ENCODE measurements at places on chromosomes 11 and 22. TPM values are rescaled to one million over a fixed set of nuclear protein-coding genes. Genes with fewer than 3 reads are reported as not detected.
A peak's percentile ranks its signal among the peaks of the same experiment; 100 is the strongest.

DNA sequence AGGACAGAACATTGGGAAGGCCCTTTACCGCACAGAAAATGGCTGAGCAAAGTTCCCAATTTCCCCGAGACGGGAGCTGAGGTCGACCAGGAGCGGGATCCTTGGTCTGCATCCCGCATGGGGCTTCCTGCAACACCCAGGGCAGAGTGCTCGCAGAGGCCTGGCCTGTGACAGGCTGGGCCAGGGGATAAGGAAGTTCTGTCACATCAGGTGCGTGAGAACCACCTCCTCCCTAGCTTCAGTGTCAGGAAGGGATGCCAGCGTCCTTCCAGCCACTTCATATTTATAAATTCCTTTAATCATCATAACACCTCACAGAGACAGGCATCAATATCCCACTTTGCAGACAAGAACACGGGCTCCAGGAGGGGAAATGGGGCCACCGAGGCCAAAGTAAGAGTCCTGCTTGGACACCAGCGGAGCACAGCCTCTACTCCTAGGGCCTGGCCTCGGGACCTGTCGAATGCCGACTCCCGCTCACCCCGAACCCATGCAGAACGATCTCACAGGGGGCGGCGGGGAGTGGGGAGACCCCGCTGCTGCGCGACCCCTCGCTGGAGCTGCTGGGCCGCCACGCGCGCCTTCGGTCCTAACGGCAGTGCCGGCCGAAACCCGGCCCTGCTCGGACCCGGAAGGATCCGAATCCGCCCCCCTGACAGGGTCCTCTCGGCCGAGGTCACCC is 532 bp downstream of the BET1L start:
- no peak for DNase-seq

DNA sequence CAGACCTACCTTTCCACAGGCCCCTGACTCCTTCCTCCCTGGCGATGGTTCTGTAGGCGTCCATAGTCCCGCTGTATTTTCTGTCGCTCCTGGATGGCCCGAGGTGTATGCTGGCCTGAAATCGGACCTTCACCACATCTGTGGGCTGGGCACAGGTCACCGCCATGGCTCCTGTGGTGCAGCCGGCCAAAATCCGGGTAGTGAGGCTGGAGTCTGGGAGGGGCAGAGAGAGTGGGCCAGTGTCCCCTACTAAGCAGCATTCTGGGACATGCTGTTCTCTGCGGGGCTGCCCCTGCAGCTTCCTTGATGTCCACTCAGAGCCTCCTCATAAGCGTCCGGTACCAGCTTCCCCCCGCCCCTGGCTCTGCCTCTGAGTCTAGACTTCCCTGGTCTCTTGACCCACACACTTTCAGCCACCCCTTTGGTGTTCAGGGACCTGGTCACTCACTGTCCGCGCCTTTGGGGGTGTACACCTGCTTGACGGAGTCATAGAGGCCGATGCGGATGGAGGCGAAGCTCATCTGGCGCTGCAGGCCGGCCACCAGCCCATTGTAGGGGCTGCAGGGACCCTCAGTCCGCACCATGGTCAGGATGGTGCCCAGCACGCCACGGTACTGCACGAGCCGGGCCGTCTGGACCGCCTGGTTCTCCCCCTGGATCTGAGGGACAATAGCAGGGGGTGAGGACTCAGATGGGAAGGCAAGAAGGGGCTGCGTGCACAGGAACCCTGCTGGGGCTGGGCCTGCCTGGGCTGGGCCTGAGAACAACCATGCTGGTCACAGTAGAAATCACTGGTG is 3.0 kb downstream of the UCP3 start:
- no peak for DNase-seq

DNA sequence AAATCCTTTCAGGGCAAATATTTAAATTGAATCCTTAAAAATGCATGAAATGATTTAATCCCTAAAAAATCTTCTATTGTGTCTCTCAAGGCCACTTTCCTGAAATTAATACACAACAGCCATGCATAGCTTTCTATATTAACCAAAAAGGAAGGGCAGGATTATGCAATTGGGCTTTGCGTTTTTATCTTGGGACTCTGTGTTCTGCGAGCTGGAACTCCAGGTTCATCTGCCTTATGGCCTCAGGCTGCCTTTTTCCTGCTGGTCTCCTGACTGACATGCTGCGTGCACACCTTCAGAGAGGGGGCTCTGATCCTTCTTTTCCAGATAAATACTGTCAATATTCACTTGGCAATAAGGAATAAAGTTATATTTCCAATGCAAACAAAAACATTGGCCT is 141.7 kb upstream of the GRIA4 start:
- DNase-seq, result no peak

Gene PTPRCAP
- 109 TPM for total RNA-seq

Gene OR5D16
- total RNA-seq, result not detected

Gene VSIG10L2
- not detected for total RNA-seq

Gene OR52I2
- total RNA-seq, result not detected

GRCh38 chr11:92964471-92964870 is 5.0 kb upstream of the MTNR1B start:
- DNase-seq, result no peak

Gene FGF4
- total RNA-seq, result not detected

DNA sequence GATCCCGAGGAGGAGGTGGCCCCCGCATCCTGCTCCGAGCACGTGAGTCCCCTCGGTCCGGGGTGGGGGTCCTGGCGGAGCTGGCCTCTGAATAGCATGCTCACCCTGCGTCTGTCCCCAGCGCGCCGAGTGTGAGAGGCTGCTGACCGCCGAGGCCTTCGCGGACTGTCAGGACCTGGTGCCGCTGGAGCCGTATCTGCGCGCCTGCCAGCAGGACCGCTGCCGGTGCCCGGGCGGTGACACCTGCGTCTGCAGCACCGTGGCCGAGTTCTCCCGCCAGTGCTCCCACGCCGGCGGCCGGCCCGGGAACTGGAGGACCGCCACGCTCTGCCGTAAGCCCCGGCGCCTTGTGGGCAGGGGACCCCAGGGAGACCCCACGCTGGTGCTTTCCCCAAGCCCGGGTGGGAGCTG is 3.5 kb downstream of the MUC2 start:
- no peak for DNase-seq

- DNase-seq, result no peak
These were observed 97.7 kb upstream of the APOA1 start for GRCh38 chr11:116935089-116935488.

DNA sequence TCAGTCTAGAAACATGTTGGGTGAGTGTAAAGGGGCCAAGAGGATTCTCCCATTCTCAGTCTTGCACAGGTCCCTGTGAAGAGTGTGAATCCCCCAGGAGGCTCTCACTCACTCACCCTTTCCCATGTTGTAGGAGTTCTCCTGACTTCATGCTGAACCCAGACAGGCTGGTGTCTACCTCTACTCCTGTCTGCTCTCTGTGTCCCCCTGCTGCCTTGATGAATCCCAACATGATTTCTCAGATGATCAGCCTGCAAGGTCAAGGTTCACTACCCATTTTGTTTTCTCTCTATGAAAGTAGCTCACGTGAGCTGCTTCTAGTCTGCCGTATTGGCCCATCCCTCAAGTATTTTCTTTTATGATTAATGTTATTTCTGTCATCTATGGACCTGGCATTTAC is 500.6 kb downstream of the ETS1 start:
- no peak for DNase-seq

GRCh38 chr11:1054143-1055108 is 17.9 kb upstream of the MUC6 start:
- DNase-seq, result no peak

Gene GPR83
- total RNA-seq, result 0.15 TPM

GRCh38 chr22:47460861-47461260 is 698.4 kb downstream of the TBC1D22A start:
- no peak for DNase-seq

DNA sequence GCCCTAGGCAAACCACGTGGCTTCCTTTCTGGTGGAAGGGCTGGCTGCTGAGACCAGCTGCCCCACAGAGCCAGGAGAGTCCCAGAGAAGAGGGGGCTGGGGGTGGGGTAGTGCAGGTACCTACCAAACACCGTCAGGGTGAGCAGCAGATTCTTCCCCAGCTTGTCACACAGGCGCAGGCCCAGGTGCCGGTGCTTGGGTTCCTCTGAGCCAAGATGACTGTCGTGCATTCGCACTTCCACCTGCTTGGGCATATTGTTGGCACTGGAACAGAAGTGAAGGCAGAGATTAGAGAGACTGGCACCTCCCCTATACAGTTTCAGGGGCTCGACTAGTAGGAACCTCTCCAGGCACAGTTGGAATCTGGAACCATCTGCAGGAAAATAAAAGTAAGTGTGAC is 102.1 kb downstream of the SLC1A2 start:
- DNase-seq, result no peak

DNA sequence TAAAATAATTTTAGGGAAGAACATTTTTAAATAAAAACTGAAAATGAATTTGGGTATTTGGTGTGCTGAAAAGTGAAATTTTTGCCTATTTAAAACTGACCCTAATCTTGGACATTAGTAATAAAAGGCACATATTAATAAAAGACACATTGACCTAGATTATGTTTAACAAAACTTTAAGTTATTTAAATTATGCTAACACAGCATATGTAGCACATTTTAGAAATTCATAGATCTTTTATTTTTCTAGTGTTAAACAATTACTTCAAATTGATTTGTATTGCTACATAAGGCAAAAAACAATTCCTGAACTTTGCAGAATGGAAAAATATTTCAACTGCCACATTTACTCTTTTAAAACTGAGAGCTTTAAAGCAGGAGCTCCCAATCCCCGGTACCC is 10.6 kb downstream of the C11orf58 start:
- DNase-seq, result no peak

Gene SOX6
- not detected for total RNA-seq

Gene AKIP1
- 36.9 TPM for total RNA-seq

- peak; percentile 34 for DNase-seq
These were observed 24.3 kb upstream of the ADA2 start for GRCh38 chr22:17243524-17243923.

Gene TRIM49
- total RNA-seq, result not detected

GRCh38 chr11:34537636-34538035 is 24.0 kb upstream of the ELF5 start:
- DNase-seq, result no peak

DNA sequence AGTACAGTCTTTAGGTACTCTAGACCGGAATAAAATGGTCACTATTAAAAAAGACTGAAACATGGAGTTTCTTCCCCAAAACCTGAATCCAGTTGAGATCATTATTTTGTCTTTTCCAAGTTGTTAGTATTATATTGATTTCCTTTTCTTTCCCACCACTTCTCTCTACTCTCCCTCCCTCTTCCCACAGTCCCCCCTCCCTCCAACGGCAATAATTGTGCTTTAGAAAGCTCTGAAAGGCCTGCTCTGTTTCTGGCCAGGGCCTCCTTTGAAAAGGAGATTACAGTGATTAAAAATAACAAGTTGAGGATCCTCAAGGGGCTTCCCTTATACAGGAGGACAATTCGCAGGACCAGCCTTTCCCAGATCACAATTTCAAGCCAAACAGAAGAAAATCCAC is 3.5 kb downstream of the SPON1 start:
- no peak for DNase-seq

Gene MUC5AC
- total RNA-seq, result not detected

- DNase-seq, result no peak
These were observed 392.3 kb upstream of the ARHGAP42 start for GRCh38 chr11:100294748-100295147.

DNA sequence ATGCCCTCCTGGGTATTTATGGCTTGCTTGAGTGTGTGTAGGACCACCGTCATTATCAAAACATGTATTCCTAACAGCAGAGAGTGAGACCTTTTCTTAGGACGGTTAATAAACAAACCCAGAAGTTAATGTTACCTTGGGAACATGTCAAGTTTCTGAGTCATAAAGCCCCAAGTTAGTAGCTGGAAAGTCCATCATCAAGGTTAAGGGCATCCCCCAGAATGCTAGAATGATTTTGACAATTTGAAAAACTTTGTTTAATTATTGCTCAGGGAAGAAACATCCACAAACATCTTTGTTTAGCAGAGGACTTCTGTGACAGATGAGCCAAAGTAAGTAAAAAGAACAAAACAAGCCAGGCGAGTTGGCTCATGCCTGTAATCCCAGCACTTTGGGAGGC is 20.0 kb downstream of the CAVIN3 start:
- DNase-seq, result no peak

Gene KCNE3
- not detected for total RNA-seq

- no peak for DNase-seq
These were observed 225.8 kb downstream of the ETS1 start for GRCh38 chr11:128361451-128362020.

- DNase-seq, result no peak
These were observed 54.9 kb downstream of the ENDOD1 start for GRCh38 chr11:95144313-95145235.

Gene OR10G8
- not detected for total RNA-seq

GRCh38 chr22:23523713-23524112 is 56.4 kb downstream of the IGLL1 start:
- DNase-seq, result no peak

DNA sequence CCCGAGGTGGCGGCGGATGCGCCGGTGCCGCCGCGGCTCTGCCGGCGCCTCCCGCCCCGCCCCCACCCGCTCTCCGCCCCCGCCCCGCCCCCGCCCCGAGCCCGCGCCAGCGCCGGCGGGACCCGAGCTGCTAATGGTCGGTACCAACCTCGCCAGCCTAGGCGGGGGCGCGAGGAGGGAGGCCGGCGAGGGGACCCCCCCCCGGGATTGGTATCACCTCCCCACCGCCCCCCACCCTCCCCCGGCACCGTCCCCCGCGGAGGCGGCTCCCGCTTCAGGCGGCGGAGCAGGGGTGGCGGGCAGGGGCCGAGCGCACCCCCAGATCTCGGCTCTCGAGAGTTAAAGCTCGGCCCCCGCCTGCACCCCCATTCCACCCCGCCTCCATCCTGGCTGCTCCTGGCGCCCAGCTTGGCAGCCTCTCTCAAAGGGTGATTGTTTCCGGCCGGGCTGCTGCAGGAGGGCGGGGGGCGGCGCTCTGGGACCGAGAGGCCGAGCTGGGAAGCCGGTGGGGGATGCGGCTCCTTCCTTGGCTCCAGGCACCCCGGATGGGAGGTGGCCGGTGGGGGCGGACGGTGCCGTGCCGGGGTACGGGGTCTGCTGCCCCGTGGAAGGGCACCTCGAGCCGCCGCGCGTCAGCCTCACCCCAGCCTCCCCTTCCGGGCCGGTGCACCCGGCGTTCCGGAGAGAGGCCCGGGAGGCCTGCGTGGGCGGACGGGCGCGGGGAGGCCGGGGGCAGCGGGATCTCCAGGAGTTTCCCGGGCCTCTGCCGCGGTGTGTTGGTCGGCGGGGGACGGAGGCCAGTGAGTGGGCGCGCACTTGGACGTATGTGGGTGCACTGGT is at the start of gene B3GAT1:
Gene B3GAT1, minus strand, starts transcription at position 40 of the 840 bp plus-strand sequence. CDS start 24,583 bp downstream, outside the sequence.
- DNase-seq, result peak; percentile 9

Gene CD3G
- total RNA-seq, result 145 TPM

DNA sequence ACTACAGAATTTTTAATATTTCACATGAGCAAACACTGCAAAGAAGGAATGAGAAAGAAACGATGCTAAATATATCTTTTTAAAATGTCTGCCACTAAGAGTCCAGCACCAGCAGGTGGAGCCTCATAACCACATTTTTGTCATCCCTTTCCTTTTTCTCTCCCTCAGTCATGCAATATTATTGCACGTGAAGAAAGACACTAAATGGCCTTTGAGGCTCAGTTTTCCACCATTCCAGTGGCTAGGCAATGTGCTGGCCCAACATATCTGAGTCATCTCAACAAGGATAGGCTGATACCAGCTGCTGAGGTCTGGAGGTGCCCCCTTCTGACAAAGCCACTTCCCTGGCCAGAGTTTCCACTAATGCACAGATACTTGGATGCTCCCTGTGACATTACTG is 1.8 kb downstream of the ALKBH8 start:
- DNase-seq, result no peak

Measured in activated T-helper 1 cell treated with anti-CD3 and anti-CD28 coated beads, Interleukin-12 subunit alpha, Interleukin-12 subunit beta, Interleukin-2, Interleukin-4 antibody, amounts not matched to agents 30 ng/mL and 10 ng/mL and 1 ng/mL, durations not matched to agents 14 hours and 24 hours and 36 hours (primary cell).